ENCODE measurements at places on chromosomes 1 and 21. TPM values are rescaled to one million over a fixed set of nuclear protein-coding genes. Genes with fewer than 3 reads are reported as not detected.

GRCh38 chr1:94919241-94920030 lies 7.5 kb downstream of the CNN3 start:
- no peak for DNase-seq

- DNase-seq = peak; percentile 68
Observed at GRCh38 chr1:110780600-110781484, 92.1 kb upstream of the CD53 start.

DNA sequence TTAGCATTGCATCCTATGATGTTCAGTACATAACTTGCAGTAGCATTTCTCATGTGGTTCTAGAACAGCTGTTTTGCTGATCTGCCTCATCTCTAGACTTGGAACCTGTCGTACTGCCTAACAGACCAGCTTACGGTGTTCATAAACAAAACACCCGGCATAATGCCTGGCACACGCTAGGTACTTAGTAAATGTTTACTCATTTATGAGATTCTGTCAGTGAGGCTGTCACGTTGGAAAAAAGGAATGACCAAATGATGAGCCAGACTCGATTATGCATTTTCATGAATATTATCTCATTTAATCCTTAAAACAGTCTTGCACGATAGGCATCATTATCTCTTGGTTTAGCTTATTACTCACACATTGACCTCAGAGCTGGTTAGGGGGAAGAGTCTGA lies 46.4 kb downstream of the CACHD1 start:
- no peak for DNase-seq

- no peak for DNase-seq
Observed at GRCh38 chr21:36839123-36839522, 127.3 kb downstream of the HLCS start.

DNA sequence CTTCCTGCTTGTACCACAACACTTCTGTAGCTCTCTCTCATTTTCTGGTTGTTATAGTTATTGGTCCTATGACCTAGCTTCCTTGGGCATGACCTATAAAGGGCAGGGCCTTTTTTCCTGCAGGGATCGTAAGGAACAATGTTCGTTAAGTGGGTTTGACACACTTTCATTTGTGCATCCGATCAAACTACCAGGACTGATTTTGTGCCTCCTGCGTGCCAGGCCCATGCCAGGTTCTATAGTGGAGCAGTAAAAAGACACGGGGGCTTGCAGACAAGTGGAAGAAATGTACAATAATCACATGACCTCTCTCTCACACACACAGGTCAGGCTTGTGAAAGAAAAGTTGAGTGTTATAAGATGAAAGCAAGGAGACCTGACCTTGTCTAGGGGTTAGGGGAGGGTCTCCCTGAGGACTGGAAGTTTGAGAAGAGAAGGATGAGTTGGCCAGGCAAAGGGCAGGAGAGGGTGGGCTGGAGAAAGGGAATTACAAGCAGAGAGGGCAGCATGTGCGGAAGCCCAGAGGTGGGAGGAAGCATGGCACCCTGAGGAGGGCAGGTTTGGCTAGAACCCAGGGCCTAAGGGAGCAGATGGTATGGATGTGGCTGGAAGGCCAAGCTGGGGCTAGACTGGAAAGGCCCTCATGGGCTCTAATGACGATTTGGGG lies 145.4 kb downstream of the GRIK3 start:
- peak; percentile 4 for DNase-seq

DNA sequence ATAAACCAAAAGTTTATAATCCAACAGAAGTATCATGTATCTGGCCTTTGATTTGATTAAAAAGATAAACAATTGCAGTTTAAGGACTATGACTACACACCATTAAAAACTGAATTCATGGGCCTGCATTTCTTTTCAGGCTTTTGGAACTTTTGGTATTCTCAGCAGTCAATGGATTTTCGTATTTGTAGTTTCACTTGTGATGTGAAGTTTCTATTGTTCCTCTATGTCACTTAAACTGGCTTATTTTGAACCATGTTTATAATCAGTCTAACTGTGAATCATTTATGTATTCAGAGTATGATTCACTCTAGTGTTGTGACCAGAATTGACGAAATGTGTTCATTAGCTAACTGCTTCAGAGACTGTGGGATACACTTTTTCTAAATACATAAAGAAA lies 132.9 kb downstream of the COQ8A start:
- no peak for DNase-seq

GRCh38 chr1:88985692-88986091 lies 6.7 kb downstream of the KYAT3 start:
- DNase-seq = no peak

DNA sequence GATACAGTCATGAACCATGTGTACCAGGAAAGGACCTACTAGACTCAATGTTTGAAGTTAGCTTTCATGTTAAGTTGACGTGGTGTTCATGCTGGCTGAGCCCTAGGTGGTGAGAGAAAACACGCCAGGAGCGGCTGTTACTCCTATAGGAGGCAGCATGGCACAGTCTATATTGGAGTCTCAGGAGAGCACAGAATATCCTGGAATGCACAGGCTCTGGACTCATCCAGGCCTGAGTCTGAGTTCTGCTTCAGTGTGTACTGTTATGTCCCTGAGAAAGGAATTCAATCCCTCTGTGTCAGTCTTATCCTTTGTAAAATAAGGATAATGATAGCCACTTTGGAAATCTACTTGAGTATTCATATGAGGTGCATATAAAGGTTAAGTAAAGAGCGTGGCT lies 41.2 kb downstream of the DPT start:
- DNase-seq = no peak

DNA sequence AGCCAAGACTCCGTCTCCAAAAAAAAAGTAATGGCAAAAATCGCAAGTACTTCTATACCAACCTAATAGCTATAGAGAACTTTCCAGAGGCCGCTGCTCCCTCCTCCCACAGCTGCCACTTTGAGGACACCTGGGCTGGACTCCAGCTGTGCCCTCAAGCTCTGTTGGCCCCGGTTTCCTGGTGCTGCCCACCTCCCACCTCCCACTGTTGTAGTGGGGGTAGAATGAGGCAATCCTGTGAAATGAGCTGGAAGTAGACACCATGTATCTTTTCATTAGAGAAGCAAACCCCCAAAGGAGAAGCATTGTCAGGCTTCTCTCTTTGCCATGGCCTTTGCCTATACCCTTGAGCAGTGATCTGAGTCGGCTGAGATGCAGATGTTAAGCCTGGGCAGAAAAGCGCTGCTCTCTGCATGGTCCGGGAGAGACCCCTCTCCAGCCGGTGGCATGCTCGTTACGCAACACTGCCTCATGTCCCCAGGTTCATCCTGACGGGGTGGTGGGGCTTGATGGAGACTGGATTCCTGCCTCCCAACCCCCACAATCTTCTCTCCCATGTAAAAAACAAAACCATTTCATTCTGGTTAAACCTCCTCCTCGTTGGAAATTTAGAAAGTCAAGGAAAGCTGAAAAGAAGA lies 39.7 kb downstream of the SIM2 start:
- DNase-seq = no peak

DNA sequence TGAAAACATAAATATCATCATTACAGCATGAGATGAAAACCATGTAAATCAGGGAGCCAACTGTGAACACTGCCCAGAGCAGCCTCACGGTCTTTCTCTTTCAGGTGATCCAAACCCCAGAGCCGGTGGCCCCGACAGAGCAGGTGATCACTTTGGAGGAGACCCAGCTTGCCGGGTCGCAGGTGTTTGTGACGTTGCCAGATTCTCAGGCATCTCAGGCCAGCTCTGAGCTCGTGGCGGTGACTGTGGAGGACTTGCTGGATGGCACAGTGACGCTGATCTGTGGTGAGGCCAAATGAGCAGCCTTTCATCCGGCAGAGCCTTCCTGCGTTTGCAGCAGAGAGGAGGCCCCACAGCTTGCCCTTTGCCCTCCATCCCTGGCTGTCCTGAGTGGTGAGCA lies 37.2 kb upstream of the EPHA8 start:
- no peak for DNase-seq

GRCh38 chr1:117600966-117601365 lies 4.9 kb upstream of the TENT5C start:
- no peak for DNase-seq

- DNase-seq = no peak
Observed at GRCh38 chr1:26290122-26290881, 10.4 kb downstream of the SH3BGRL3 start.

DNA sequence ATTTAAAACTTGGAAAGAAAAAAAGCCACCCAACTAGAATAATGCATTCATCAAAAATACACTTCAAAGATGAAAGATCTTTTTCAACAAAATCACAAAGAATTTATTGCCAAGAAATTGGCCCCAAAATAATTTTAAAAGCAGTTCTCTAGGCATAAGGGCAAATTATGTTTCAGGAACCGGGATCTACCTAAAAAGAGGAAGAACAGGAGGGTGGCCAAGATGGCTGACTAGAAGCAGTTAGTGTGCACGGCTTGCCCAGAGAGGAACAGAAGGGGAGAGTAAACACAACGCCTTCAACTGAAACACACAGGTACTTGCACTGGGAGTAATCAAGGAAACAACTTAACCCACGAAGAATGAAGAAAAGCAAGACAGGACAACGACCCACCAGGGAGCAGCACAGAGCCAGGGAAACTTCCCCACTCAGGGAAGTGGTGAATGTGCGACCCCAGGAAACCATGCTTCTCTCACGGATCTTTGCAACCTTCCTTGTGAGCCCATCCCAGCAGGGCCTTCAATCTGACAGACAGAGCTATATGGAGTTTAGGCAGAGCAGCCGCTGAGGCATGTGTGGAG lies 46.1 kb downstream of the ACKR1 start:
- DNase-seq = no peak

DNA sequence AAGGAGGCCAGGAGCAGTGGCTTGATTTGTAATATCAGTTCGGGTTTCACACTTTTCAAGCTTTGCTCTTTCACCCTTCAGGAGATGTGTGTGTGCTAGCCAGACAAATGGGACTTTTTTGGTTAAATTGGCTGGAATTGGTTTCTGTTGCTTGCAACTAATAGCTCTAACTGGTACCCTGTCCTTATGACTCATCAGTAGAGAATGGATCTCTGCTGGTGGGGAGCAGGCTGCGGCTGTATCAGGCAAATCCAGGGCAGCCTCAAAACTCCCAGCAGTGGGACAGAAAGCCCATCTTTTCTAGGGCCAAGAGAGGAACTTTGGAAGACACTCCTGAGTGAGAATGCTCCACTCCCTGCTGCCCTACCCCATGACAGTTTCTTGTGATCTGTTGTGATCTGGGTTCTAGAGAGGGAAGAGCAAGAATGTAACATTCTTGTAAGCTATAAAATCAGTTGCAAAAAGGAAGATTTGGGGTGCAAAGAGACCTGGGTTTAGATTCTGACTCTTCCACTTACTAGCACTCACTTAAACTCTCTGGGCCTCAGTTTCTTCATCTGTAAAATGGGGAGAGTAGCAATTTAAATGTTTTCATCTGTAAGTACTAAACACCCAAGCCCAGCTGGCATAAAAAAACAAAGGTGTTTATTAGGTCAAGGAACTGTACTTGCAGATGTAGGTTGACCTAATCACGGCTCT lies 257.0 kb upstream of the TMEM51 start:
- no peak for DNase-seq

- DNase-seq = peak; percentile 17
Observed at GRCh38 chr1:221809091-221810029, 67.5 kb upstream of the DUSP10 start.

- no peak for DNase-seq
Observed at GRCh38 chr21:28832013-28832714, 160.5 kb downstream of the LTN1 start.

Gene HEYL
- 8.5 TPM for total RNA-seq

Gene C1QC
- total RNA-seq = 217 TPM

Gene NPR1
- 8.8 TPM for total RNA-seq

All from mucosa of gallbladder (tissue), 1 donor.